ENCODE measurements at places on chromosomes 13 and 19. TPM values are rescaled to one million over a fixed set of nuclear protein-coding genes. Genes with fewer than 3 reads are reported as not detected.

- no peaks in the 10 kb centered on the region for H3K27me3 ChIP-seq
- H3K4me1 ChIP-seq: no peaks in the 10 kb centered on the region
- H3K27ac ChIP-seq: peak overlapping the region; percentile 93
- peaks cover 4% of the 10 kb centered on the region for H3K36me3 ChIP-seq
- DNase-seq: peak; percentile 80
- peak overlapping the region; percentile 93 for H3K4me3 ChIP-seq
Measured at GRCh38 chr19:37594982-37595382, 306 bp downstream of the ZNF540 start.

DNA sequence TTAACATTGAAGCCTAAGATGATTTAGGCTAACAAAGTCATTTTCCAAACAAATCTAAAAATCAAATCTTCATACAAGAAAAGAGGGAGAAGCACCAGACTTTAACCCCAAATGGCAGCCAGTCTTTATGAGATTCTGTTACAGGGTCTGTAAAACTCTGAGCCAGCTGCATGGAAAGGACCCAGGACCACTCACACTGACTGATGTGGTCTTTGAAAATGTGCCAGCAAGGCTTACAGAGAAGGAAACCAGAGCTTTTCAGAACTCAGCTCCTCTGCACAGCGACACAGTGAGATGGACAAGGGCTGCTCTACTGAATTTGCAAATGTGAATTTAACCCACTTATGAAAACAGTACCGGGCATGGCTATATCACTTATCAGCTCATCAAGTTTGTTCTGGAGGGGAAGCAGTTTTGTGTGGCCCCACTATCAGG lies 98.8 kb upstream of the SERP2 start:
- H3K4me1 ChIP-seq: peaks cover 12% of the 10 kb centered on the region
- no peaks in the 10 kb centered on the region for H3K36me3 ChIP-seq
- H3K27me3 ChIP-seq: no peaks in the 10 kb centered on the region
- H3K27ac ChIP-seq: peak overlapping the region; percentile 73

- H3K4me3 ChIP-seq: no peak overlapping the region
- H3K27ac ChIP-seq: no peak overlapping the region
- no peaks in the 10 kb centered on the region for H3K27me3 ChIP-seq
- DNase-seq: no peak
- H3K4me1 ChIP-seq: no peaks in the 10 kb centered on the region
- no peaks in the 10 kb centered on the region for H3K36me3 ChIP-seq
Measured at GRCh38 chr19:39171479-39172465, 25.0 kb upstream of the NCCRP1 start.

DNA sequence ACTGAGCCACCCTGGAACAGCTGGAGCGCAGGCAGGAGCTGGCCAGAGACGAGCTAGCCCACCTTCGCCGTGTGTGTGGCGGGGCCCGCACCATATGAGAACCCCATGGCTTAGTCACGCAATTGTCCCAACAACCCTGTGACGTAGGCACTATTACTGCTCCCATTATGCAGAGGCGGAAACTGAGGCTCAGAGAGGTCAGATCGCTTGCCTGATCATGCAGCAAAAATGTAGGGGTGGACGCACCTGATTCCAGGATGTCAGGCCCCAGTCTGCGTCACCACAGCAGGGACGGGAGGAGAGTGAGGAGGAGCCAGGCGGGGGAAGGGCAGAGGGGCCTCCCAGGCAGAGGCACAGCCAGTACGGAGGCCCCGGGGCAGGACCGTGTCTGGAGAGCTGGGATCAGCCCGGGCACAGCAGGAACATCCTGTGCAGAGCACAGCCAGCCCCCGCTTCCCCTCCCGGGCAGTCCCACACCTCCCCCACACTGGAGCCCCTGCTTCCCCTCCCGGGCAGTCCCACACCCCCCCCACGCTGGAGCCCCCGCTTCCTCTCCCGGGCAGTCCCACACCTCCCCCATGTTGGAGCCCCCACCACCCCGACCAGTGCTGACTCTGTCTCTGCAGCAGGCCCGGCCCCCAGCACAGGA lies 16.7 kb downstream of the PIP5K1C start:
- H3K4me3 ChIP-seq: no peak overlapping the region
- peak overlapping the region; percentile 20 for H3K27ac ChIP-seq
- peak; percentile 55 for DNase-seq
- peaks cover 16% of the 10 kb centered on the region for H3K4me1 ChIP-seq
- H3K36me3 ChIP-seq: no peaks in the 10 kb centered on the region

The MIA gene
- total RNA-seq: 6.5 TPM

All from kidney (tissue), 22 donors.